ENCODE measurements at places on chromosomes 12 and 14. TPM values are rescaled to one million over a fixed set of nuclear protein-coding genes. Genes with fewer than 3 reads are reported as not detected.

- no peak for DNase-seq
Observed at GRCh38 chr12:53064613-53065436, 14.4 kb downstream of the SPRYD3 start.

DNA sequence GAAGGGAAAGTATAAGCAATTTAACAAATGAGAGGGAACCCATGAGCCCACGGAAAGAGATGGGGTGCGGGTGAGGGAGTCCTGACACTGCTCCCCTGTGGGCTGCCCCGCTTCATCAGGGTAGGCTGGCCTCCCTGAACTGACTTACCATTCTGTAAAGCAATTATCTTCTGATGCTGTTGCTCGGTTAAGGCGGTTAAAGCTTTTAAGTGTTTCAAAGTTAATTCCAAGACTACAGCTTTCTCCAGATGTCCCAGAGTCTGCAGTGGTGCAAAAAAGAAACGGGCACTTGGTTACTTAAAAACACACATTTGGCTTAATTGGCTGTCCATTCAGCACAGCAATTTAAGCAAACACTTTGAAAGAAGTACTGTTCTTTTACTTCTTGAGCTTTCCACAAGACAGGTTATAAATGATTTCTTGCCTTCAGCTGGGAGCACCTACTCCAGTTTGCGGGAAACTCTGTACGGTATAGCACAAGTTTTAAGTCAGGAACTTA is 1.3 kb downstream of the BHLHE41 start:
- no peak for DNase-seq

GRCh38 chr12:122944605-122945592 is 21.4 kb downstream of the ABCB9 start:
- no peak for DNase-seq

The OR6C4 gene
- not detected for total RNA-seq

DNA sequence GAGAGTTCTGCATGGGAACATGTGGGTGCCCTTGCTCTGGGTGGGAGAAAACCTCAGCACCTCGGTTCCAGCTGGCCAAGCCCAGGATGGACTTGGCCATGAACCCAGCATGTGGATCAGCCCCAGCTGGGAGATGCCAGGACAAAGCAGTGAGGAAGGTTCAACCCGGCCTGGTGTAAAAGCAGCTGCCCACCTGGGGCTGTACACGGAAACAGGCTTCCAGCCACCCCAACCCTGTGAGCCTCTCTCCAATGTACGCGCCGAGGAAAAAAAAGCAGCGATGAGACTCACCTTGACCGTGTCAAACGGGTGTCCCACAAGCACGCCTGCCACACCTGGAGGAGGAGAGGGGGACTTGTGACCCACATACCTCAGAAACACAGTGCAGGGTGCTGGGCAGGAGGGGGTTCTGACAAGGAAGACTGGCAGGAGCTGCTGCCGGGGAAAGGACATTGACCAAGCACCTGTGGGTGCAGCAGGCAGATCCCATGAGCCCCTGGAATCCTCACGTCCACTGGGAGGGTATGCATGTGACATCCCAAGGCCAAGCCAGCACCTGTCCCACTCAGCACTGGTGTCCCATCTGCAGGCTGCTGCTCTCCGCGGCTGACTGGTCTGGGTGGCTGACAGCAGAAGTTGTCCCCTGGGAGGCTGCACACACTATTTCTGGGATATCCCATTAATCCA is 7.5 kb downstream of the SLC25A29 start:
- no peak for DNase-seq

The SLC38A6 gene
- total RNA-seq = 14.9 TPM

The CPNE6 gene
- not detected for total RNA-seq

DNA sequence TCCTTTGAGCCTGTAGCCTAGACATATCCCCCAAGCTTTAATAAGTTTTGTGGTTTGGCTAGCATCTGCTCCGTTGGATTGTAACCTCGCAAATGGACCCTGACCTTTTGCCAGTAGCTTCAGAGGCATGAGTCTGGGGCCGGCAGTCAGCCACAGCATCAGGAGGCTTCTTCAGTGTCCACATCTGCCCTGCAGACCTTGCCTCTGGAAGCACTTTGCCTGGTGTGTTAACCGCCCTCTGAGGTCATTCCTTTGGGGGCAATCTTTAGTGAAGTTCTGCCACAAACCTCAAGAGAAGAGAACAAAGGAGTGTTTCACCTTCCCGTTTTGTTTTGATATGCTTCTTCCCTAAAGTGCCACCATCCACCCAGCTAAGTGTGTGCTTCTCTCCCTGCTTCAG is 71.4 kb downstream of the GNS start:
- no peak for DNase-seq

The GPR137C gene
- 0.77 TPM for total RNA-seq

The LTA4H gene
- 52.5 TPM for total RNA-seq

GRCh38 chr12:120363274-120363855 is 5.6 kb downstream of the MSI1 start:
- DNase-seq = no peak

The ACSM4 gene
- total RNA-seq = not detected

GRCh38 chr12:30570211-30570890 is 125.3 kb downstream of the IPO8 start:
- no peak for DNase-seq

The KRT74 gene
- total RNA-seq = not detected

The DTD2 gene
- 20.6 TPM for total RNA-seq

DNA sequence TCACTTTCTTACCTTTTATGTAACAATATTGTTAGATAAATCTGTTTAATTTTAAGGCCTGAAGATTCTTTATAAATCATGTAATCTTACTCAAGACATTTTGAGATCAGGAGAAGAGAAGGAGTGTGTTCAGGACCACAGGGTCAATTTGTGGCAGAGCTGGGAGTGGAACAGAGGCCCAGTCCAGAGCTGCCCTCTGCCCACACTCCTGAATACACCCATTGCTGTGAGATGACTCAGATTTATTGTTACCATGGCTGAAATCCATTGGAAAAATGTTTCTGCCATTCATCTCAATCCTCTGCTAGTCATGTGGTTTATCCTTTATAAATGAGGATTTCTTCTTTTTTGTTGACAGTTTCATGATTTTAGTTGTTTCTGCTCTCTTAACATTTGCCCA is 100.5 kb upstream of the STXBP6 start:
- DNase-seq = no peak

The TTC5 gene
- total RNA-seq = 14.4 TPM

DNA sequence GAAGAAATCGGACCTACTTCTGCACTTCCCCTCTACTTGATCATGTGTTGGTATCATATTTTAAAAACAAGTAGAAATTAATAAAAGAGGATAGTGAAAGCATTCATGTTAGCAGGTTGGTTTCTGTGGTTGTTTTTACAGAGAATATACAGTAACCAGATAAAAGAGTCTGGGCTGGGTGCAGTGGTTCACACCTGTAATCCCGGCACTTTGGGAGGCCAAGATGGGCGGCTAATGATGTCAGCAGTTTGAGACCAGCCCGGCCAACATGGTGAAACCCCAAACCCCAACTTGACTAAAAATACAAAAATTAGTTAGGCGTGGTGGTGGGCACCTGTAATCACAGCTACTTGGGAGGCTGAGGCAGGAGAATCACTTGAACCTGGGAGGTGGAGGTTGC is 55.9 kb downstream of the LRP6 start:
- DNase-seq = no peak

The CLEC4E gene
- not detected for total RNA-seq

GRCh38 chr12:50894241-50894640 is 51.5 kb downstream of the TMPRSS12 start:
- DNase-seq = no peak

DNA sequence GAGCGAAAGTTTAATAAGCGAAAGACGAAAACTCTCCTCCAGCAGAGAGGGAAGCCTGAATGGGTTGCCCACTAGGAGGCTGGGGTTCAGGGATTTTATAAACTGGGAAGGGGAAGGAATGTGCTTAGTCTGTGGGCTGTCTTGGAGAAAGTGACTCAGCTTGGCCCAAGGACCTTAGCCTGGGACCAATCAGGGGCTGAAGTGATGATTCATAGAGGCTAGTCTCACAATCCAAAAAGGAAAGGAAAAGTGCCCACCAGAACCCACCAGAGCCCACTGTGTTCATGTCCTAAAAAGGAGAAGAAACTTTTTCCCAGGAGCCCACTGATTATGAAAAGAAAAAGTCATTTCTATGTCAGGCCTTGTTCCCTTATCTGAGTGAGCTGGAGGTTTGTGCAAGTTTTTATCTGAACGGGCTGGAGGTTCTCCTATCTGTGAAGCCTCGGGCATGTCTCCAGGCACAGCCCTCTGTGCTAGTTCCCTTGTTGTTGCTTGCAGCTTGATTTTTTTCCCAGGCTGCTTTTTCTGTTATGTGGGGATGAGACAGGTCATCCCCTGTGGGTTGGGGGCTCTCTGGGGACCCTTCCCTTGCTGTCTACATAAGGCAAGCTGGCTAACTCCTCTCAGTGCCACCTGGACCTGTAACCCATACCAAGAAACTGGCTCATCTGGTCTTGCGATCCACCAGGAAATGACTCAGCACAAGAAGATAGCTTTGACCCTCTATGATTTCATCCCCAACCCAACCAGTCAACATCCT is 8.3 kb upstream of the GOLGA5 start:
- peak; percentile 21 for DNase-seq

GRCh38 chr12:126719912-126720705 is 1546.9 kb upstream of the TMEM132C start:
- DNase-seq = no peak

GRCh38 chr12:90004319-90005074 is 295.9 kb upstream of the ATP2B1 start:
- DNase-seq = no peak

GRCh38 chr12:15842108-15842507 is 40.1 kb upstream of the STRAP start:
- no peak for DNase-seq
